ENCODE measurements at places on chromosomes 4 and X. TPM values are rescaled to one million over a fixed set of nuclear protein-coding genes. Genes with fewer than 3 reads are reported as not detected.

HNRNPD gene
- 42.8 TPM for total RNA-seq

SYTL5 gene
- not detected for total RNA-seq

ZNF630 gene
- total RNA-seq, result 21.3 TPM

CXCL6 gene
- total RNA-seq, result not detected

DGAT2L6 gene
- not detected for total RNA-seq

SUV39H1 gene
- 17.4 TPM for total RNA-seq

KLF8 gene
- 0.68 TPM for total RNA-seq

FGF5 gene
- total RNA-seq, result not detected

DNA sequence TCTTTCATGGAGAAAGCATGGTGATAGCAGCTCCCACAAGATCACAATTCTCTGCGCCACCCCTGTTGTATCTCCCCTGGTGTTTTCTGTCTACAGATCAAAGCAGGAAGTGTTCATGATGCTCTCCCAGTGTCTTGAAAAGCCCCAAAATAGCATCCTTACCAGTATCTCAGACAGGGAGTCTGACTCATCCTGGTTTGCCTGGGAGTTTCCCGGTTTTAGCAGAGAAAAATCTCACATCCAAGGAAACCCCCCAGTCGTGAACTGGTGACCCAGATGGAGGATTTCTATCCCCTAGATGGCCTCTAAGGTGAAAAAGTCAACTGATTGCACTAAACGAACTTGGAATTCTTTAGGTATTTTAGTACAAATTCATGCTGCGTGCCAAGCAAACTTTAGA, 64.3 kb upstream of the NR0B1 start:
- DNase-seq, result no peak

- no peak for DNase-seq
These were observed 712.9 kb upstream of the LCORL start for GRCh38 chr4:18734405-18734804.

DNA sequence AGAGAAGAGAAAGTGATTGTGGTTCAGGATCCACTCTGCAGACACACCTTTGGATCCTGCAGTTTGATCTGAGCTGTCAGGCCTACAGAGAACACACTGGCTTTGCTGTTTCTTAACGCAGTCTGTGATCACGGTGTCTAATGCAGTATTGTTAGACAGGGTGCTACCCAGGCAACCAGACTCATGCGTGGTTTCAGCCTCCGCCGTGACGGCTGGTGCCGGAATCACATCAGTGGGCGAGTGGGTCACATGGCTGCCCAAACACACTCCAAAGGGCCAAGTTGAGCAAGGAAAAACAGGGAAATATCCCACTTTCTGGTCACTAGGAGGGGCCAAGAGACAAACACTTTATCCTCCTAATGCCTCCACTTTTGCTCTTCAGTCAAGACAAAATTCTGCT, 27.5 kb downstream of the CCDC149 start:
- DNase-seq, result no peak

DNA sequence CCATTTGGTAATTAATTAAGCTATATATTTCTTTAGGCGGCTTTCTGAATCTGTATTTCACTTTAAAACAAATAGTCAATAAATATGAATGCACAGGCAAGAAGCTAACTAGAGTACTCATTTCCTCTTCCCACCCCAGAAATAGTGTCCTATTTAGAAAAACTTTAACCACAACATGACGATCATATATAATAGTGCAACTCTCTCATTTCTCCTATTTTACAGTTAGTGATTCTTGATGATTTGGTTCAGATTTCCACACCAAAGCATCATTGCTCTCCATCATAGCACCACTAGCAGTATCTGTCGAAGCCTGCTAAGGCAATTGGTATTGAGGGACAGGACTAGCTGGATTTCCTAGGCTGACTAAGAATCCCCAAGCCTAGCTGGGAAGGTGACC, 184.0 kb upstream of the GALNTL6 start:
- DNase-seq, result no peak

- DNase-seq, result no peak
These were observed 74.4 kb upstream of the IRF2 start for GRCh38 chr4:184548648-184549341.

DNA sequence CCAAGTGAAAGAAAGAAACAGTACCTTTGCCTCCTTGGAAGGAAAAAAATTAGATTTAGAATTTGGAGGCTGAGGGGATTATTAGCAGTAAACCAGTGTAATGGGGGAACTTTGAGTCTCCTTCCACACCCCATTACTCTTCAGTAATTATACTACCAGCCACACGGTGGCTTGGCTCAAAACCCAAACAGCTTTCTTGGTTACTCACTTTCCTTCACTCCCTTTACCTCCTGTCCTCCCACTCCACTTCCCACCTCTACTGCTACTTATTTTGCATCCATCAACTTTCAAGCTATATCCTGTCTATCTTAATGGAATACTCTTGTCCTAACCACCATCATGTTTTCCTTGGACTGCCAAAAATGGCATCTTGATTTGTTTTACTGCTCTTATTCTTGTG, 310.6 kb upstream of the AADAT start:
- peak; percentile 5 for DNase-seq

DNA sequence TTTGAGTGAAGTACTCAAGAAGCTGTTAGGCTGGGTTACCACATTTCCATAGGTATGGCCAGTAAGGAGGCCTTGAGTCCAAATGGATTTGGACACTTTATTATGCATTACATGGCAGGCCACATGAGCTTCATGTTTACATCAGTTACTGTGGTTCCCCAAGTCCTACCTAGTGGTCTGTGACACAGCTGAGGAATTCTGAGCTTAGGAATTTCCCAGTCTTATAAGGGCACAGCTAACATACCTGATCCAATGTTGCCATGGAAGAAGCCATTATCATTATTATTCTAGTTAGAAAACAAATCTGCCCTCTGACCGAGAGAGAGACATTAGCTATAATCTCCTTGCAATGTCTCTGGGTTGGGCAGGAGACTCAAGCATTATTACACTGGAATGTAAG, 174.4 kb upstream of the NUDT10 start:
- peak; percentile 30 for DNase-seq

- no peak for DNase-seq
These were observed 2.7 kb upstream of the SORCS2 start for GRCh38 chr4:7189475-7190277.

DNA sequence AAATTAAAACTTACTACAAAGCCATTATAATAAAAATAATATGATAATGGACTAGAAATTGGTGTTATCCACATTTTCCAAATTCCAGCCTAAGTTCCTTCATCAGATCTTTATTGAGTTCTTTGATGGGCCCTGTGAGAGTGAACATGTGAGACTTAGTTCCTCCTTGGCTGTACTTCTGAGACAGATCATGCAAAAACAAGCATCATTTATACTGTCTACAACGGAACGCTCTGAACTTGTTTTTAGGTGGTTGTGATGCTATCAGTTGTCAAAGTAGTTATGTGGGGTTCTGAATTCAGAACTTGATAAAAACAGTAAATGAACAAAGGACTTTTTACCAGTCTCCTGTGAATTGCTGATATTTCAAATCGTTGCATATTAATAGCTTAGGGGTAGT, 48.9 kb downstream of the JADE3 start:
- DNase-seq, result no peak

DNA sequence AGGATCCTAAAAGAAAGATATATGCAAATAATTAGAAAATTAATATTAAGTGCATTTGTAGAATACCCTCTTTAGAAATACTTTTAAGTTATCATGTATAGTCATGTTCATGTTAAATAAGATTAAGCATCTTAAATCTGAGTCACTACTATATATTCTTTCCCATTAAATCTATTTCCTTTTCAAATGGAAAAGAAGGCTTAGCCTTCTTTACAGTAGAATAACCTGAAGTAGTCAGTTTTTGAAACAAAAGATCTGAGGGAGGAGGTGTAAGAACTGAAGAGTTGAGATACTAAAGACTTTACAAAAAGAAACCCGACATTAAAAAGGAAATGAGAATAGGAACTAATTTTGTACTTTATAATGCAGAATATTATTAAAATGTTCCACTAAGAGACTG, 14.7 kb upstream of the HSD17B13 start:
- no peak for DNase-seq

DNA sequence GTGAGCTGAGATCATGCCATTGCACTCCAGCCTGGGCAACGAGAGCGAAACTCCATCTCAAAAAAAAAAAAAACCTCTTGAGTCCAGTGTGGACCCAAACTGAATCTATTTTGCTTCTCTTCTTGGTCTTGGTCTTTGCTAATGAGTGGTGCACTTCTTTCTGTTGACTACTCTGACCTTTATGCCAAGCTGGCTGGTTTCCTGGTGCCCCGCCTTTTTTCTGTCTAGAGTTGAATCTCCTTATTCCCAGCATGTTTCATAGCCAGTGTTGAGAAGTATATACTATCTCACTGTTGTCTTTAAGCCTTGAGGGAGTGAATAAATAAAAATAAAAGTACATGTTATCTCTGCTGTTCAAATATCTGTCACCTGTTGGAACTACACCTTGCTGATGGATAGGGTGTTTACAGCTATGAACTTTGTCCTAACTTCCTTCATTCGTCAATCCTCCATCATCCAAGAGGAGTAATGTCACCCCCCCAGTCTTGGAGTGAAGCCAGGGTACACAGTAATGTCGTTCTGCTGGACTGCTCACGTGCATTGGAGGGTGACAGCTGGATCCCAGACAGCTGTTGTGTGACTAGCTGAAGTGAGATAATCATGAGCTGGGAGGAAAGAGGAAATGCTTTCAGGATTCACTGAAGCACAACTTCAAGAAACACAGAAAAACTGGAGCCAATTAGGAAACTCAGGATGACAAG, 99.3 kb upstream of the PRKG2 start:
- DNase-seq, result peak; percentile 97

- DNase-seq, result no peak
These were observed 16.7 kb downstream of the ATP5ME start for GRCh38 chr4:657338-657833.

DNA sequence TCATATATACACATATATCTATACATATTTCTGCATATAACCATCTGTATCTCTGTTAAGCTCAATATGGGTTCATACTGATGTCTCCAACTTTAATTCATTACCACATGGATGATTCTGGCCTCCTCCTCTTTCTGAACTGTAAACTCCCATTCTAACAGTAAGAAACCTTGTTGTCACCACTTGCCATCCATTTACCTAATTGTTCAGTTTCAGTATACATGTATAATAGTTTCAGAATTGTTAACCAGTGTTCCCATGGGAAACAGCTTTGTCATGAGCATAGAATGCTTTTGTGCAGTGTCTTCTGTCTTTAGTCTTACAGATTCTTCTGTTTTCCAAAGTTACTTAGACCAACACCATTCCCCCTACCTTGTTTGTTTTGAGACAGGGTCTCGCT, 35.9 kb downstream of the SLC9A6 start:
- DNase-seq, result no peak

All from Caki2 (cell line).